ENCODE measurements at places on chromosomes 2 and 18.

DNA sequence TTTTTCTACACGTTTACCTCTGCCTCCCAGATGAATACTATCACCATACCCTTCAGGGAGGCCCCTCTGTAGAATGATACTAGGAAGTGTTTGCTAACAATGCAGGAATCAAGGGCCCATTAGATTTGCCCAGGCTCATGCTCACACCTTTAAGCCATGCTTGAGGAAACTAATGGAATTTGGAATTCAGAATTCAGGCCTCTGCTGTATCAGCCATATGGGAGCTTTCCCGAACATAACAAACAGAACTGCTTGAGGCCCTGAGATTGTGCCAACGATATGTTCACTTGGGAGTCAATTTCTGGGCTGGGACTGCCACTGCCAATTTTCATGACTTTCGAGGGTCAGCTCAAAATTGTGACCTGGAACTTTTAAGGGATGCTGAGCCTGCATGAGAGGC lies 282.5 kb downstream of the CLIP4 start:
- no peak for DNase-seq

DNA sequence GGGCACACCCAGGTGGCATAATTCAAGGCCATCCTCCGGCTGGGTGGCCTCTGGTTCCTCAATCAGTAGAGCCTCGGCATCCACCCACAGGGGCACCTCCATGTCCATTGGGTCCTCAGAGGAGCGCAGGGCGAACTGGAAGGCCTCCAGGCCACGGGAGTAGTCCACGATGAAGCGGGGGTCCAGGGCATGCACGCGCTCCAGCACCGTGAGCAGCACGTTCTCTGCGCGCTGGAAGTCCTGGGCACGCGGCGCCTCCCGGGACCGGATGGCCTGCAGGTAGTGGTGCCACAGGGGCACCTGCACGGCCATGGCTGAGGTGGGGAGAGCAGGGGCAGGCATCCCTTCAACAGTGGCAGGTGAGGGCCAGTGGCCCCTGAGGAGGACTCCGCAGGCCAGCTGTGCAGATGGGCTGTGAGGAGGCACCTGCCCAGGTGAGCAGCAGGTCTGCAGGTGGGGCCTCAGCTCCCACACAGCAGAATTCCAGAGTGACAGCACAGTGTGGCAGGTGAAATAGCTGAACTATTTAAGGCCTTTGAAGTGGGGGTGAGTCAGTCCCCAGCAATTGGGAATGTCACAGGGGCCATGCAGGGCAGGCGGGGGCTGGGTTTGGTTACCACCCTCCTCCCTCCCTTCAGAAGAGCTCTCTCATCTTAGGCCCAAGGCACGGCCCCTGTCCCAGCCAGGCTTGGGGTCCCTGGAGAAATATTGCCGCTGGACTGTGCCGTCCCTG lies at the start of gene MAB21L4:
MAB21L4 (minus strand) TSS at position 501 of the 733 bp plus-strand sequence; CDS start at position 342, 159 bp downstream.
- no peak for DNase-seq

DNA sequence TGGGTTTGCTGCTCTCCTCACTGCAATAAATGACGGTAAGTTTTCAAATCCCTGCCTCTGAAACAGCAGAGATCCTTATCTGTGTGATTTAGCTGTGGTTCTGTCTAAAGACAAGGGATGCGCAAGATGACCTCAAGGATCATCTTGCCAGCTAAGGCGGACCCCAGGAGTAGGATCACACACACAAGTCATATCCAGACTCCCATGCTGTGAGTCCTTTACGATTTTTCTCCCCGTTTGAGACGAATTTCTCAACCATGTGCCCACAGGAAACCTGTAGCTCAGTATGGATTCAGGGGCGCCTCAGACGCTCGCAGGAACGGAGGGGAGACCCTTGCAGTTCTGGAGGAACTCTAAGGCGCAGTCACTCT lies 11.1 kb upstream of the DCTN1 start:
- DNase-seq = no peak

- DNase-seq = no peak
Measured at GRCh38 chr2:62158444-62159121, 37.3 kb upstream of the B3GNT2 start.

DNA sequence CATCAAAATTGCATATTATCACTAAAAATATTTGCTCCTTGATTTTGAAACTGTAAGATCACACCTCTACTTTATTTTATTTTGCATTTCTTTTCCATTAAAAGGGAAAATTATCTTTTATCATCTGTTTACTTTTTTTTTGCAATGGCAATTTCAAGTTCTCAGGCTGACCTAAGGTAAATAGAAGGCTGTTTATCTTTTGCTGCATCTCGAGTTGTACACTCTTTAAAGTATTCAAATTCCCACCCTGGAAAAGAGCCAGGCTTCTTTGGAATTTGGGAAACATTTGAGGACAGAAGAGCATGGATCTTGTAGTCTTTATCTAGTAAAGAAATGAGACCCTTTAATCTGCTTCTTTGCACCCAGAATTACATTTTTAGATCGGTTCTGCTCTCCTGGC lies 645.7 kb downstream of the SLC4A3 start:
- DNase-seq = no peak

DNA sequence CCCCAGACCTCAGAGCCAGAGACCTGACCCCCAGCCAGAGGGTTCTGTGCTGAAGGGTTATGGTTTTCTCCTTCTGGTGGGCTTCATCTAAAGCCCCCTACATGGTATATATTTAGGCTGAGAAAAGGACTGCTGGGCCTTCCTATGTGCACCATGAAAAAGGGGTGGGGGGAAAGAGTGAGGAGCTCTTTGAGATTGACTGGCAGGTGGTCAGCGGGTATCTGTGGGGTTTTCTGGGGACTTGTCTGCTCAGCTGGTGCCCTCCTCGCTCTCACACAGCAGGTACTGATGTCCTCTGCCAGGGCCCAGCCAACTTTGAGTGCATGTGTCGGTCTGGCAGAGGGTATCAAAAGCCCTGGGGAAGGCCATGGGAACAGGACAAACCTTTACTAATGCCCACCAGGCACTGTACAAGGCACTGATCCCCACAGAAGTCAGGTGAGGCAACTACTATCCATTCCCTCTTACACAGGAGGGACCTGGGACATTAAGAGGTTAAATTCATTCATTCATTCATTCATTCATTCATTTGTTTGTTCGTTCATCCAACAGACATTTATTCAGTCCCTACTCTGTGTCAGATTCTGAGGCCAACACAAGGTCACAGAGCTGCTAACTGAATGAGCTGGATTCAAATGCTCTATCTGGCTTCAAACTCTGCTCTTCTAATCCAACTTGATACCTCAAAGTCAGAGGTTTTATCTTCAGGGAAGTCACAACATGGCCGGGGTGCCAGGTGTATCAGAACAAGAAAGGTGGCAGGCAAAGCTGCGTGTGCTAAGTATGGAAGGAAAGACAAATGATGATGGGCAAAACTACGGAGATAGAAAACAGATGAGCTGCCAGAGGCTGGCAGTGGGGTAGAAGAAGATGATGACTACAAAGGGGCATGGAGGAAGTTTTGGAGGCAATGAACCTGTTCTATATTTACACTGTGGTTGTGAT lies 44.6 kb downstream of the REEP1 start:
- DNase-seq = no peak

DNA sequence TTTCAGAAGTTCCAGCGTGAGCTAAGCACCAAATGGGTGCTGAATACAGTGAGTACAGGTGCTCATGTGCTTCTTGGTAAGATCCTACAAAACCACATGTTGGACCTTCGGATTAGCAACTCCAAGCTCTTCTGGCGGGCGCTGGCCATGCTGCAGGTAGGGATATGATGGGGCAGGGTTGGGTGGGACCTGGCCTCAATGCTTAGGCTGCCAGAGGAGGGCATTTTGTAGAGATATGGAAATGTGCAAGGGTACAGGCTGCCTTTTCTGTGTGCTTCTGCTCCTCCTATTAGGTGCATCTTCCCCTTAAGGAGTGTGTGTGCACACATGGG lies 22.1 kb downstream of the GCKR start:
- no peak for DNase-seq

- no peak for DNase-seq
Measured at GRCh38 chr18:35193316-35193715, 47.5 kb upstream of the ZNF397 start.

DNA sequence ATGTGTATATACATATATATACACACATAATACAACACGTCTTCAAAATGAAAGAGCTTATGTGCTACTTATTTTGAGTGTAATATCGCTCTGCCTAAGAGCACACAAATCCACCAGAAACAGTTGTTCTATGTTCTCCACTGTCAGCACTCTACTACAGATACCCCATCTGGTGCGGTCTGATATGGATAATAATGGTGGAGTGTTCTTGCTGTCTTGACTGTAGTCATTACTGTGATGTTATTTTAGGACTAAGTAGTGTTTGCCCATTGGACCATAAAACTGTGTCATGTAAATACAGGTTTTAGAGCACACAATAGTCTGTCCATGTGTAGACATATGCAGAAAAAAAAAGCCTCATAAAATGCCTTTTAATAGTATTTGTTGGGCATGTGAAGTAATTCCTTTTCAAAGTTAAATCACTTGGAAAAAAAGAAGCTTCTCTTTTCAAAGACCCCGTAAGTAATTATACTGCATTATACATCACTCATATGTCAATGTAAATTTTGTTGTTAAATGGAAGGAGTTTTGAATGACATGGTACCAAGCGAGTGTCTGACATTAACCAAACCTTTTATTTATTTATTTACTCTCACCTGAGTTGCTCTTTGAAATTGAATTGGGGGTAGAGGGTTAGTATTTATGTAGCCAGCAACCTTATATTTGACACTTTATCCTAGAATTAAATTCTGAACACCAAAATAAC lies 1249.2 kb upstream of the ZEB2 start:
- DNase-seq = no peak

DNA sequence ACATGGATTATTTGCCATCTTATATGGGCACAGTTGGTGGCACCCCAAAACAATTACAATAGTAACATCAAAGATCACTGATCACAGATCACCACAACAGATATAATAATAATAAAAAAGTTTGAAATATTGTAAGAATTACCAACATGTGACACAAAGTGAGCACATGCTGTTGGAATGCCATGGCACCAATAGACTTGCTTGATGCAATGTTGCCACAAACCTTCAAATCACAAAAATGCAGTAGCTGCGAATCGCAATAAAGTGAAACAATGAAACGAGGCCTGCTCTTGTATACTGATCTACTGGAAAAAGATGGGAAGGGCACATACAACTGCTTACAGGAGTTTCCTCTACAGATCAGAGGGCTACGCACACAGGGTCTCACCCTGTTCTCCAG lies 32.2 kb upstream of the AMMECR1L start:
- DNase-seq = no peak
